ENCODE measurements at places on chromosomes 5 and 9.

DNA sequence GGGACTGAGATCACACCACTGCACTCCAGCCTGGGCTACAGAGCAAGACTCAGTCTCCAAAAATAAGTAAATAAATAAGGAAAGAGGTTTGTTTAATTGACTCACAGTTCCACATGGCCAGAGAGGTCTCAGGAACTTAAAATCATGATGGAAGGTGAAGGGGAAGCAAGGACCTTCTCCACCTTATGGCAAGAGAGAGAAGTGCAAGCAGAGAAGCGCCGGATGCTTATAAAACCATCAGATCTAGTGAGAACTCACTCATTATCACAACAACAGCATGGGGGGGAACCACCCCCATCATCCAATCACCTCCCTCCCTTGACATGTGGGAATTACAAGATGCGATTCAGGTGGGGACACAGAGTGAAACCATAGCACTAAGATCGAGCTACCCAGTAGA is 22.8 kb upstream of the RGMB start:
- DNase-seq = no peak

DNA sequence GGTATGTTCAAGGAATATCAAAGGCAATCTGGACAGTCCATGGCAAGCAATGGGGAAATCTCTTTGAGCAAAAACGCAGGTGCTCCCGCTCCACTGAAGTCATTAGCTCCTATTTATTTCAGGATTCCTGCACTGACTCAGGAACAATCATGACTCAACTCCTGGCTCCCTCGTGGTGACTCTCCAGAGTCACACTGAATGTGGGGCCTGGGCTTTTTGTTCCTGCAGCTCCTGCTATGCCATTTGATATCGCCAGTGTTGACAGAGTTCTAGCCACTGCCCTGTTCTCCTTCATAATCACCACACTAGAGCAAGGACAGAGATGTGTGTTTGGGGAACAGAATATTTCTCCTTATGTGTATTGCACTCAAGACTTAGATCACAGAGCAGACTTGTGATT is 187.2 kb upstream of the ZNF462 start:
- DNase-seq = no peak

DNA sequence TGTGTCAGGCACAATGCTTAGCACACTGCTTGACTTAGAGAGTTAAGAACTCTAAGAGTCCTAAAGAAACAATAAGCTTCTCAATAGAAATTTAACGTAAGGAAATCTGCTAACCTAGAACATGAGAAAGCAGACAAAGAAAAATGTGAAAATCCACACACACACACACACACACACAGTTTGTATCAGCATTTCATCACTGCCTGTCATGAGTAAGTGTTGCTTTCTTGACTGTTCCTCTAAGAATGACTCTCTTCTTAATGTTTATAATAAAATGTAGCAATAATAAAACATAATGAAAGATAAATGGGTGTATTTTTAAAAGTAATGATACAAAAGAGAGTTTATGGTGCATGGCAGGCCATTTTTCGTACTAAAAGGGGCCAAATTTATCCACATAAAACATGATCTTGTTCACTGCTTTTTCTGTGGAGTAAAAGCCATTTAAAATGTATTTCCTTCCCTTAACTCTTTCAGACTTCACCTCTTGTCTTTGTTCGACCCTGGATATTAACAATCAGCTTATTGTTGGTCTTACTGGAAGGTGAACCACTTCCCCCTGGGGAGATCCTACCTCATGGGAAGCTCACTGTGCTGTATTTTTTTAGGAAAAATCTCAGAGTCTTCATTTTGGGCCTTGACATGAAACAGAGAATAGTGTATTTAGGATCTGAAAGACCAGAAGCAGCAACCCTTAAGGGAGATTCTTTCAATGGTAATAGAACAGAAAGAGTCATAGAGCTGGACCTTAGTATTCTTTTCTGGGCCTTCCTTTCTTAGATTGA is 107.3 kb upstream of the ANKRD55 start:
- DNase-seq = no peak

DNA sequence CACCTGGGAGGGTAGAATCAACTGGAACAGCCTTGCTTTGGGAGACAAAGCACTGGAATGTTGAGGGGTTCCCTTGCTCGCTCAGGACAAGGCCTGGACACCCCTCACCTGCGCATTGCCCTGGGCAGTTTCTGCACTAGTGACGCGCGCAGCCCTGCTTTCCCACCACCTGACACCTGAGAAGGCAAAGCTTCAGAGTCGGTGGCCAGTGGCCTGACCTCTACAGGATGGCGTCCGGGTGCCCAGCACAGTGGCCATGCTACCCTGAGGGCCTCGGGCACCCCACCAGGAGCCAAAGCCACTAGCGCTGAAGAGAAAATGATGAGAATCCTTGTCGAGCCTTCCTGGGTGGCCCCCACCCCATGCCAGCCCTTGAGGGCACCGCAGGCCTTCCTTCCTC is 161.3 kb downstream of the OLFM1 start:
- no peak for DNase-seq

GRCh38 chr5:155270725-155271124 is 257.2 kb downstream of the KIF4B start:
- DNase-seq = no peak

- DNase-seq = no peak
Observed at GRCh38 chr9:114962809-114963208, 32.4 kb upstream of the TNFSF8 start.

DNA sequence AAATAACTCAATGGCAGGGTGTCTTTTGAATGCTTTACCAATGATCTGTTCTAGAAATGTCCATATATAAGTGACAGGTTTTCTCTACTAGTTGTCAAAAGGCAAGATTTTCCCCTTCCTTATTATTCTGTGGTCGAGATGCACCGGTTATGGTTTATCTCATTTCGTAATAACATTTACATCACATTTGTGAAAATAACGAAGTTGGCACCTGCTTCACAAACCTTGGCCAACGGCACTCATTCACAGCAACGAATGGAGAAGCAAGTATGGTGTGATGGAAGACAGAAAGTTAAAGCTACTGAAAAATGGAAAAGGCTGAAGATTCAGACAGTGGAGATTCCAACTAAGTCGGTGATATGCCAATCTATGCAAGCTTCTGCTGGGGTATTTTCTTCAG is 235.8 kb downstream of the KCTD16 start:
- DNase-seq = no peak

DNA sequence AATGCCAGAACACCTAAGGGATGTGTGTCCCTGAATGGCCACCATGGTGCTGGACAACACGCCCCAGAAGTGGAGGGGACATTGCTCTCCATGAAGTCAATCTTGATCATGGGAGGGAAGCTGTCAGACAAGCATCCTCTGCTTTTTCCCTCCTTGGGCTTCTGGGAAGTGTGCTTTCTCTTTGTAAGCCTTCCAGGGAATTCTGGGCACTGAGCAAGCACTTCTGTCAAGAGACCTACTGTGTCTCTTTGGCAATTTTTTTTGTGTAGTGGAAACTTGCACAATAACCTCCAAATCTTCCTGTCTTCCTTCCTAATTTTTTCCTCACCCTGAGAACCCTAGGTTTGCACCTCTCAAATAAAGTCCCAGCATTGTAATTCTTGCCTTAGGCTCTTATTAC is 132.0 kb downstream of the SEC61B start:
- DNase-seq = no peak

- DNase-seq = no peak
Observed at GRCh38 chr5:81856948-81857928, 106.3 kb upstream of the SSBP2 start.

DNA sequence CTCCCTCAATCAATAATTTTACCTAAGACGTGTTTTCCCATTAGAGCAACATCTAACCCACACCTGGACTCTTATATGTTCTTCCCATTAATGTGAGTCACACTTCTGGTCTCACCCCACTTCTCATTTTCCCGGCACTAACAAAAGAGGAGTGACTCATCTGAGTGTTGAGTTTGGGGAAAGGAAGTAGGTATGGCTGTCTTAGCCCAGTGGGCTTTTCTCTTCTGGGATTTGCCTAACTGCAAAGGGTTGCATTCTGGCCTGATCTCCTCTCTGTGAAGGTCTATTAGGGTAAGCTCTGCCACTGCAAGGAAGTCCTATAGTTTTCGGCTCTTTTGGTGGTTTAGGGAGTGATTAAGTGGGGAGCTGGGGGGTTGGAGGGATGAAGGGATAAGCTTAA is 195.6 kb downstream of the KIAA0825 start:
- DNase-seq = no peak

DNA sequence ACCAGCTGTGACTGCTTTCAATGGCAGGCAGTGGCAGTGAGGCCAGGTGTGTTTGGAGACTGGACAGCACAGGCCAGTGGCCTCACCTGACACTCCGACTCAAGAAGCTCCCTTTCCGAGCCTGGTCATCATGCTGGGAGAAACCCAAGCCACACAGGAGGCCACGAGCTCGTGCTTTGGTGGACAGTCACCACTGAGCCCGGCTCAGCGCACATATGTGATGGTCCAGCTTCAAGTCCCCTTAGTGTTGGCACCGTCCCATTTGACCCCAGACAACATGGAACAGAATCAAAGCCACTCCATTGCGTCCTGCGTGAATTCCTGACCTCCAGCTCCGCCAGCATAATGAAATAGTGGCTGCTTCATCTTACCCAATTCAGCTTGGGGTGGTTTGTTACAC is 64.0 kb upstream of the PPP1R26 start:
- DNase-seq = no peak

GRCh38 chr5:69084195-69084594 is 9.6 kb upstream of the SLC30A5 start:
- no peak for DNase-seq

GRCh38 chr9:107215381-107215780 is 67.7 kb upstream of the RAD23B start:
- no peak for DNase-seq

DNA sequence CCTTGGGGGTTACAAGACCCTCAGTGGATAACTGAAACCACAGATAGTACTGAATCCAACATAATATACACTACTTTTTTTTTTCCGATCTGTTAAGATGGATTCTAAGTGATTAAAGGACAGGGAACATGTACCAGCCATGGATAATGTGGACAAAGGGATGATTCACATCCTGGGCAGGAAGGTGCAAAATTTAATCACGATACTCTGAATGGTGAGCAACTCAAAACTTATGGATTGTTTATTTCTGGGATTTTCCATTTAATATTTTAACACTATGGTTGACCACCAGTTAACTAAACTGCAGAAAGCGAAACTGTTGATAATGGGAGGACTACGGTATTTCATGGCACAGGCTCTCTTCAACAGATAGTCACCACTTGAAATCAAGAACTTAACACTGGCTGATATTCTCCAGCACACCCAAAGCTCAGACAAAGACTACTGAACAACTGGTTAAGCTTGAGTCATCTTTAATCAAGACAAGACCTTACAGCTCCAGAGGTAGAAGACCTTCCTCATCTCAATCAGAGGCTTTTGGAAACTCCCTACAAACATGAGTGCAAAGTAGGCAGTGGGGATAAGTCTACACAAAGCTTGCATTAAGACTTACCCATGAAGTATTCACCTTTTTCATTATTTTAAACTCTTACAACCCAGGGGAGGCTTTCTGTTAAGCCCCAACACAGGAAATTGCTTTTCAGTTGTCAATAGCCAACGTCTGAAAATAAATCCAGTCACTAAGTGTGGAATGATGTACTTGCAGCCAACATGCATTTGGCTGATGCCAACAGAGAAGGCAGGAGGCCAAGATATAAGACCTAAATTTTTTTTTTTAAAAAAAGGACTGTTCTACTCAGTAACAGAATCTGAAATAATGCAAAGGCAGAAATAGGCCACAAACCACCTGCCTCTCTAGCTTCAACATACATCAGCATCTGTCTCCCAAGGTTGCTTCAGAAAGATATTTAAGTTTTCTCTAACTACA is 78.7 kb downstream of the ELAVL2 start:
- no peak for DNase-seq

DNA sequence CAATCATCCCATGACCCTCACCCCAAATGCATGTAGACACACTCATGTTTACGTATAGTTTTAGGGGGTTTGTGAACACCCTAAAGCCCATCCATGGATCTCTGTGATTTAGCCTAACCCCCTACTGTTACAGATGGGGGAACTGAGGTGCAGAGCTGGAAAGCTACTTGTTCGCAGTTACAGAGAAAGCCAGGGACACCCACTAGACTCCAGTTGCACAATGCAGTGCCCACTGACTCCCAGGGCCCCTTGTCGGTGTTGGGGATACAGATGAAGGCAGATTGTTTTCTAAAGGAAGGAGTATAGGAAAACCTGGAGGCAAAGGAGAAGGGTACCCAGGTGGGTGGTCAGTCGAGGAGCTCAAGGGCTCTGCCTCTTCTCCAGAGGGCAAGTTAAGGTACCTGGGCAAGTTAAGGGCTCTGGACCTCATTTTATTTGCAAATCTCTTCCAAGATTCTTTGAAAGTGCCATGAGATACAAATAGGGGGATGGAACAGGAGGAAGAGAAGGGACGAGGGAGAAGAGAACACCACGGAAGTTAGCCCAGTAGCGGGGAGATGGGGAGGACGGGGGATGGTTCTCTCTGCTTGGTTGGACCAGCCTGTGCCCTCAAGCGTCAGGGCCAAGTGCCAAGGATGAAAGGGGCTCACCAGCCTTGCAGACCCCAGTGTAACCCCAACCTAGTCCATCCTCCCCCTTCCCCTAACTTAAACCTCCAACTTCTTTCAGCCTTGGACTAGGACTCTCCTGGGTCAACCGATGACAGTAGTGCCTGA is 958 bp downstream of the MYOZ3 start:
- no peak for DNase-seq
